Glutamatergic neuron (in vitro differentiated cells): ENCODE measurements at places on chromosomes 2 and 18.

GRCh38 chr2:113863144-113863543 lies 26.7 kb upstream of the ACTR3 start:
- H3K27me3 ChIP-seq, result no peaks in the 10 kb centered on the region
- no peak for DNase-seq
- no peak overlapping the region for H3K4me3 ChIP-seq
- H3K27ac ChIP-seq, result no peak overlapping the region
- H3K36me3 ChIP-seq, result no peaks in the 10 kb centered on the region
- H3K4me1 ChIP-seq, result no peaks in the 10 kb centered on the region

GRCh38 chr2:27164960-27165763 lies 16.4 kb downstream of the TCF23 start:
- no peaks in the 10 kb centered on the region for H3K36me3 ChIP-seq
- H3K27ac ChIP-seq, result no peak overlapping the region
- no peaks in the 10 kb centered on the region for H3K27me3 ChIP-seq
- H3K4me3 ChIP-seq, result no peak overlapping the region

DNA sequence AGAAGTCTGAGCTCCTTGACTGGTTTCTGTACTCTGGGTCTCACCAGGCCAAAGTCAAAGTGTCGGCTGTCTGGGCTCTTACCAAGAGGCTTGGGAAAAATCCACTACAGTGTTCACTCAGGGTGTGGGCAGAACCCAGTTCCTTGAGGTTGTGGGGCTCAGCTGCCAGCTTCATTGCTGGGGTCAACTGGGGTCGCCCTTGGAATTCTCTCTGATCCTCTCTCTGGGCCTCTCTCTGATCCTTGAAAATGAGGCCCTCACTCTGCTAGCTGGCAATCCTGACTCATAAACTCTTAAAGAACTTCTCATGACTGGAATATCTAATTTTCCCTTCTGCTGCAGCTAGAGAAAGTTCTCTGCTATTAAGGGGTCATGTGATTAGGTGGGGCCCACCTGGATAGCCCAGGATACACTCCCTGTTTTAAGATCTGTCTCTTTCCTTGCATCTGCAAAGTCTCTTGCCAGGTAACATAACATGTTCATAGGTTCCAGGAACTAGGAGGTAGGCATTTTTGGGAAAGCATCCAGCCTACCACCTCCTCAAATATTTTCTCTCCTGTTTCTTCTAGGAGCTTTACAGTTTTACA lies 66.3 kb downstream of the SP110 start:
- no peak overlapping the region for H3K4me3 ChIP-seq
- peaks cover 7% of the 10 kb centered on the region for H3K36me3 ChIP-seq
- H3K27me3 ChIP-seq, result peaks cover 3% of the 10 kb centered on the region
- no peaks in the 10 kb centered on the region for H3K4me1 ChIP-seq

GRCh38 chr2:23679044-23679443 lies 247.9 kb downstream of the ATAD2B start:
- H3K36me3 ChIP-seq, result peaks cover 13% of the 10 kb centered on the region
- no peak for DNase-seq
- peaks cover 28% of the 10 kb centered on the region for H3K27me3 ChIP-seq
- peaks cover 20% of the 10 kb centered on the region for H3K4me1 ChIP-seq

DNA sequence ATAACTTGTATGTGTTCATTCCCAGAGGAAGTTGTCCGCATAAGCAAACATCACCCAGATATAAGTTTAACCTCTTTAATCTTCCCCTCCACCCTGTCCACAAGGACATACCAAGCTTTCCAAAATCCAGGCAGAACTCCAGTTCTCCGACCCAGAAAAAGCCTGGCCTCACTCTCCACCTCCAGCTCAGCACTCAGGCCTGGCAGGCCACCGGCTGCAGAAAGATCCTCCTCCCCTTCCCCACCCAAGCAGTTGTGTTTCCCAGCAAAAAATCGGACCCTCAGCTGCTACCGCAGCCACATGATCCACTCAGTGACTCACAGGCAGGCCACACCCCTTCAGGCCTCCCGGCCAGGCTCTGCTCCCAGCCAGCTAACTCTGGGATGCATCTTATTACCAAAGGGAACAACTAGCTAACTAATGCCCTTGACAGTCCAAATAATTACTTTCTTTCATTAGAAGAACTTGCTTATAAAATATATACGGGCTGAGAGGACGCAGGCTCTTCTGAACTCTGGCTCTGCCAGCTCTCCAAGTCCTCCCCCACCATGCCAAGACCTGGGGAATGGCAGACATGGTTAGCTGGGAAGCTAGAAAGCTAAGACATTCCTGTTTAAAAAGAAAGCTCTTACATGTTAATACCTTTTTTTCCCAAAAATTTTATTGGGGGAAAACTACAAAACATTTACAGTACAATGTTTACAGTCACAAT lies 4.5 kb downstream of the ZFP36L2 start:
- H3K4me1 ChIP-seq, result peaks cover 29% of the 10 kb centered on the region
- H3K27me3 ChIP-seq, result peaks cover 6% of the 10 kb centered on the region
- peak overlapping the region; percentile 89 for H3K27ac ChIP-seq

GRCh38 chr2:8154270-8154669 lies 527.6 kb upstream of the ID2 start:
- no peaks in the 10 kb centered on the region for H3K36me3 ChIP-seq
- no peak overlapping the region for H3K27ac ChIP-seq
- peaks cover under 1% of the 10 kb centered on the region for H3K4me1 ChIP-seq
- DNase-seq, result no peak
- H3K27me3 ChIP-seq, result no peaks in the 10 kb centered on the region

DNA sequence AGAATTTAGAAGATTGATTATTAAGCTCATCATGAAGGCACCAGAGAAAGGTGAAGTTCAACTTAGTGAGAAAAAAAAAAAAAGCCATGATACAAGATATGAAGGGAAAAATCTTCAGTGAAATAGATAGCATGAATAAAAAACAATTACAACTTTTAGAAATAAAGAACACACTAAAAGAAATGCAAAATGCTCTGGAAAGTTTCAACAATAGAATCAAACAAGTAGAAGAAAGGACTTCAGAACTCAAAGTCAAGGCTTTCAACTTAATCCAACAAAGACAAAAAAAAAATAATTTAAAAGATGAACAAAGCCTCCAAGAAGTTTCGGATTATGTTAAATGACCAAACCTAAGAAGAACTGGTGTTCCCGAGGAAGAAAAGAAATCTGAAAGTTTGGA lies 105.5 kb downstream of the GRB14 start:
- peaks cover 2% of the 10 kb centered on the region for H3K27me3 ChIP-seq
- DNase-seq, result no peak
- H3K27ac ChIP-seq, result no peak overlapping the region
- H3K36me3 ChIP-seq, result peaks cover 31% of the 10 kb centered on the region
- H3K4me1 ChIP-seq, result peaks cover 1% of the 10 kb centered on the region
- no peak overlapping the region for H3K4me3 ChIP-seq

DNA sequence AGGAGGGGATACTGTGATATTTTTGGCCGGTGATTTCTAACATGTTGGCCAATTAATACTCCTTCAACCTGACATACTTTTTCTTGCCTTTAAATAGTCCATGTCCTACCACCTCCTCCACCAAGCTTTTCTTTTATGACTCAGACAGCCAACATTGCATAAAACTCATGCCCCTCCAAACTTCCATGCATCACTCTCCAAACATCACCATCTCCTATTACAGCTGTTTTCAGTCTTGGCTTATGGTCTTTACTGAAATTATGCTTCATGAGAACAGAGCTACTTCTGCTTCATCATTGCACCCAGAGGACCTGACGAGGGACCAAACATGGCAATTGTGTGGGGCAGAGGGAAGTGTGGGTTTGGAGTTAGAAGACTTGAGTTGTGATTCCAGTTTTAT lies 305.4 kb downstream of the LPIN1 start:
- DNase-seq, result no peak
- H3K4me3 ChIP-seq, result no peak overlapping the region
- peaks cover 4% of the 10 kb centered on the region for H3K27me3 ChIP-seq
- H3K4me1 ChIP-seq, result no peaks in the 10 kb centered on the region

GRCh38 chr2:226020956-226021355 lies 621.4 kb downstream of the NYAP2 start:
- no peak for DNase-seq
- H3K4me3 ChIP-seq, result no peak overlapping the region
- no peak overlapping the region for H3K27ac ChIP-seq
- H3K36me3 ChIP-seq, result peaks cover 8% of the 10 kb centered on the region
- H3K4me1 ChIP-seq, result no peaks in the 10 kb centered on the region
- no peaks in the 10 kb centered on the region for H3K27me3 ChIP-seq

GRCh38 chr2:66439812-66440542 lies 5.1 kb downstream of the MEIS1 start:
- DNase-seq, result no peak
- H3K27me3 ChIP-seq, result peaks cover 48% of the 10 kb centered on the region
- peaks cover 16% of the 10 kb centered on the region for H3K4me1 ChIP-seq
- H3K27ac ChIP-seq, result no peak overlapping the region

GRCh38 chr2:202158796-202159195 lies 79.6 kb downstream of the SUMO1 start:
- no peak overlapping the region for H3K4me3 ChIP-seq
- H3K4me1 ChIP-seq, result peaks cover 4% of the 10 kb centered on the region
- no peaks in the 10 kb centered on the region for H3K36me3 ChIP-seq

DNA sequence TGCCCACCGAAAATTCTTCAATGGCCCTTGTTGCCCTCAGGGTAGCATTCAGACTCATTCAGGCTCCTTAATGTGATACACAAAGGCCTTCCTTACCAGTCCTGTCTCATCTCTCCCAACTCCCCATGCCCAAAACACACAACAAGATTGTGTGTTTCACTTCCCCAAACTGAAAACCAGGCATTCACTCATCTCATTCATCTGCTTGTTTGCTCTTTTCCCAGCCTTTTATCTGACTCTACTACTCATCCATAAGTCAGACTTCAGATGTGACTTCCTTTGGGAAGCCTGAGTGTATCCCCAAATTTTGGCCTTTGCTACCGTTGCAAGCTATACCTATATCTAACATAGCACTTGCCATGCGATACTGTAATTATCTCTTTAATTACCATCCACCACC lies 9.7 kb upstream of the SLC39A10 start:
- peaks cover 2% of the 10 kb centered on the region for H3K4me1 ChIP-seq
- H3K27me3 ChIP-seq, result no peaks in the 10 kb centered on the region
- H3K4me3 ChIP-seq, result no peak overlapping the region
- no peak overlapping the region for H3K27ac ChIP-seq
- H3K36me3 ChIP-seq, result no peaks in the 10 kb centered on the region

DNA sequence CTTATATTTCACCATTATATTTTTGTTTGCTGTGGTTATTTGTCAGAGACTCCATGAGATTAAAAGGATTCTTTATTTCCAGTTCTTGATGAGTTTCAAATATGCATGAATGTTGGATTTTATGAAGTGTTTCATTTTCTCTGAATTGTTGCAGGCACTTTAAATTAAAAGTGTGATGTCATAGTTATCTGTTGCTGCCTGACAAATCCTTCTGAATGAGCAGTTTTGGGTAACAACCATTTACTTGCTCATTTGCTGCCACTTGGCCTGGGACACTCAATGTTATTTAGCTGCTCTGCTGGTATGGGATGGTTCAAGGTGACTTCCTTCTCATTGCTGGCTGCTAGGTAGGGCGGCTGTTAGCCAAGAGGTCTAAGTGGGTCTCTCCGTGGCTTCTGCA lies 173.5 kb downstream of the LPIN1 start:
- peaks cover 2% of the 10 kb centered on the region for H3K27me3 ChIP-seq
- peaks cover 6% of the 10 kb centered on the region for H3K4me1 ChIP-seq
- no peaks in the 10 kb centered on the region for H3K36me3 ChIP-seq

GRCh38 chr2:74653985-74654882 lies at the start of gene SEMA4F:
TSS of gene SEMA4F (plus strand) at chr2:74654247. CDS start at chr2:74654377, 130 bp downstream.
- peak; percentile 98 for DNase-seq
- peak within 1 kb of the TSS; percentile 89 for H3K4me3 ChIP-seq
- H3K27me3 ChIP-seq, result peaks cover 5% of the 10 kb centered on the region
- H3K4me1 ChIP-seq, result peaks cover 3% of the 10 kb centered on the region
- H3K36me3 ChIP-seq, result peaks cover 14% of the 10 kb centered on the region
- peak within 1 kb of the TSS; percentile 25 for H3K27ac ChIP-seq

GRCh38 chr18:9038277-9038871 lies 64.1 kb upstream of the NDUFV2 start:
- DNase-seq, result no peak
- H3K36me3 ChIP-seq, result no peaks in the 10 kb centered on the region
- no peaks in the 10 kb centered on the region for H3K27me3 ChIP-seq

- peaks cover 3% of the 10 kb centered on the region for H3K27me3 ChIP-seq
- no peak overlapping the region for H3K27ac ChIP-seq
- H3K36me3 ChIP-seq, result no peaks in the 10 kb centered on the region
- no peak for DNase-seq
- H3K4me3 ChIP-seq, result no peak overlapping the region
Observed at GRCh38 chr2:122859260-122859659, 1103.8 kb downstream of the TSN start.

DNA sequence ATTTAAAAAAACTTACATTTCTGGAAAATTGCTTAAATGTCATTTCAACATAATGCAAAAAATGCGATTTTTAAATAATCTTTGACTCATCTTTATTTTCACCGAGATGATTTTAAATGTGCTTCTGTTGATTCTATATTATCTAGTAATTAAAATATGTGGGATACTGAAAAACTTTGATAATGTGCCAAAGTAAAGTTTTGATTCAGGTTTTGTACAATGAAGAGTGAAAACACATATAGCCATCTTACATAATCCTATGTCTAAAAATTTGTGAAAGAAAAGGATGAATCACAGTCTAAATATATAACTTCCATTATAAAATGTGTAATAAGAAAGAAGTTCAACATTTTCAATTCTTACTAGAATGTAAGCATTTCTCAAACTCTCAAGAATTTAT lies 204.3 kb upstream of the ZC3H15 start:
- H3K27ac ChIP-seq, result no peak overlapping the region
- H3K4me3 ChIP-seq, result no peak overlapping the region
- H3K36me3 ChIP-seq, result peaks cover 8% of the 10 kb centered on the region
- H3K27me3 ChIP-seq, result no peaks in the 10 kb centered on the region

GRCh38 chr2:69018678-69019095 lies 5.7 kb downstream of the ANTXR1 start:
- no peak for DNase-seq
- H3K36me3 ChIP-seq, result no peaks in the 10 kb centered on the region
- no peak overlapping the region for H3K27ac ChIP-seq
- H3K27me3 ChIP-seq, result no peaks in the 10 kb centered on the region
- peaks cover 18% of the 10 kb centered on the region for H3K4me1 ChIP-seq

DNA sequence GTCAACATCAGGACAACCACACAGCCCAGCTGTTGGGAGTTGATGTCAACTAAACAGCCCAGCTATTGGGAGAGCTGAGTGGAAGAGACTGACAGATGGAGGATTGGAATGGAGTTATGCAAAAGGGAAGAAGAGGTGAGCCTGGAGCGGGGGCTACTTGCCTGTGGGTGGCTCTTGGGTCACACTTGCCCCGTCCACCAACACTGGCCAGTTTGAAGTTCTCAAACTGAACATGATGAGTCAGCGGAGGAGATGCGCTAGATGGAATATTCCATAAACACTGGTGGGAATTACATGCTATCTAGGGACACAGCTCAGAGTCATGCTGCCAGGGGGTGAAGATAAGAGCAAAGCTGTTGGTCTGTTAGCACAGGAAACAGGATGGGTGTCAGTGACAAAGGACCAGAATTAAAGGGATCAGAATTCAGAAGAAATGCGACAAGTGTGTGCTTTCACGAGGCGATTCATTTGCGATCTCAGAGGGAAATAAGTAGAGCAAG lies 33.2 kb upstream of the AGAP1 start:
- H3K27ac ChIP-seq, result no peak overlapping the region
- no peak overlapping the region for H3K4me3 ChIP-seq
- DNase-seq, result no peak
- peaks cover 2% of the 10 kb centered on the region for H3K27me3 ChIP-seq

- no peaks in the 10 kb centered on the region for H3K36me3 ChIP-seq
- H3K4me1 ChIP-seq, result peaks cover 7% of the 10 kb centered on the region
- H3K27me3 ChIP-seq, result no peaks in the 10 kb centered on the region
- no peak overlapping the region for H3K4me3 ChIP-seq
Observed at GRCh38 chr2:60361498-60361897, 192.0 kb downstream of the BCL11A start.

GRCh38 chr18:37535968-37536367 lies 29.6 kb downstream of the CELF4 start:
- H3K27ac ChIP-seq, result no peak overlapping the region
- peaks cover 40% of the 10 kb centered on the region for H3K4me1 ChIP-seq
- DNase-seq, result no peak
- peaks cover 10% of the 10 kb centered on the region for H3K27me3 ChIP-seq
